ENCODE measurements at places on chromosomes 6 and 20.

DNA sequence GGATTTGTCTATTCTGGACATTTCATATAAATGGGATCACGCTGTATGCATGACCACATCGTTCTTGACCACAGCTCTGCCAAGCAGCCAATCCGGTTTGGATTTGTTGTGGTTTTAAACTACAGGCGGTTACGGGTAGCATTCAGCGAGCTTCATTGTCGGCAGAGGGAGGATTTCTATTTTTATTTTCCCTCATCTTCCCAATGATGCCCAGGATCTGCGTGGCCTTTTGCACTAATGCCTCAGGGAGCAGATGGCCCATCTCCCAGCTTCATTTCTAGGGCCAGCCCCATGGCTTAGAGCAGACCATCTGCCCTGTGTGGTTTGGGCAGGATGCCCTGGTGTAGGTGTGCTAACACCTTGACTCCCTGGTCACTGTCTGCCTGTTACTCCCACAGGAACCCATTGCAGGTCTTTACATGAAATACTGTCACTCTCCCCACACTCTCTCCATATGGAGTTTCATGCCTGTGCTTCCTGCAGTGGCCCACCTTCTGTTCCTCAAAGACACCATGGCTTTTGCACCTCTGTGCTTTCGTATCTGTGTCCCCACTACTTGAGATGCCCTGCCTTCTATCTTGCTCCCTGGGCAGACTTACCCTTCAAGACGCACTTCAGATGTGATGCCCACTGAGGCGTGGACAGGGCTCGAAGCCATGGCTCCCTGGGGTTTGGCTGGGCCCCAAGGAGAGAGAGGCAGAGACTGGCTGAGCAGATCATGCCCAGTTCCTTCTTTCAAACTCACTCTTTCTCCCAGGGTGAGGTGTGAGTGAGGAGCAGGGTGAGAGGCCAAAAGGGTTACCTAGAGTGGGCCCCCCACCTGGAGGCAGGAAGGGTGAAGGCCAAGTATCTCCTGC, 26.0 kb downstream of the SDCBP2 start:
- DNase-seq = no peak

DNA sequence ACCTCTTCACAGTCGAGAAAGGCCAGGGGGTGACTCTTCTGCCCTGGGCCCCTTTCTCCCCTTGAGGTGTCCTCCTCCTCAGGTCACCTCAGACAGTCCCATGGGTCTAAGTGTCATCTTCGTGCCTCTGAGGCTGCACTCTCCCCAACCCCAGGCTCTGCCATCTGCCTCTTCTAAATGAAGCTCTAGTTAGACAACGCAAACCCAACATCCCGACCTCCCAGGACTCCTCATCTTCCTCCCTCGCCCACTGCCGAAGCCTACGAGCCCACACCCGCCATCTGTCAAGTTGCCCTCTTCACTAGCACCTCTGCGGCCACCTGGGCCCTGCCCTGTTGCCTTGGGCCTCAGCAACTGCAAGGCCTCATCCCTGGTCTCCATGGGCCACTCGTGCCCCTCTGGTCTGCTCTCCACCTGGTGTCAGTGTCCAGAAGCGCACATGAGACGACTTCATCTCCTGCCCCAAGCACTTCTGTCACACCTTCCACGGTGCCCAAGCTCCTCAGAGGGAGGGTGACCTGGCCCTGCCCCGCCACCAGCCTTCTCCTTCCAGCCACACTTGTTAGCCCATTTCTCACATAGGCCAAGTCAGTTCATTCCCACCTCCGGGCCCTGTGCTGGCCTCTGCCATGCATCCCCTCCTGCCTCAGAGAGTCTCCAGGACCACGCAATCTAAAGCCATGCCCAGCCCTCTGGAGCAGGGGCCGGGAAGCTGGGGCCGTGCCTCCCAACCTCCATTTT, 53.8 kb downstream of the RRBP1 start:
- no peak for DNase-seq

GRCh38 chr6:57097596-57097995, 7.6 kb downstream of the ZNF451 start:
- no peak for DNase-seq

- DNase-seq = no peak
Observed at GRCh38 chr6:108650781-108651180, 90.1 kb downstream of the FOXO3 start.

GRCh38 chr6:139973669-139974344, 599.4 kb upstream of the CITED2 start:
- DNase-seq = no peak
